ENCODE measurements at places on chromosomes 7 and 10. TPM values are rescaled to one million over a fixed set of nuclear protein-coding genes. Genes with fewer than 3 reads are reported as not detected.

GRCh38 chr7:57205000-57205399 is 72.8 kb upstream of the ZNF479 start:
- H3K4me3 ChIP-seq, result no peak overlapping the region
- H3K4me1 ChIP-seq, result no peaks in the 10 kb centered on the region
- H3K27ac ChIP-seq, result no peak overlapping the region
- H3K27me3 ChIP-seq, result no peaks in the 10 kb centered on the region
- no peak for DNase-seq

Gene CYP3A5
- total RNA-seq, result 0.91 TPM

DNA sequence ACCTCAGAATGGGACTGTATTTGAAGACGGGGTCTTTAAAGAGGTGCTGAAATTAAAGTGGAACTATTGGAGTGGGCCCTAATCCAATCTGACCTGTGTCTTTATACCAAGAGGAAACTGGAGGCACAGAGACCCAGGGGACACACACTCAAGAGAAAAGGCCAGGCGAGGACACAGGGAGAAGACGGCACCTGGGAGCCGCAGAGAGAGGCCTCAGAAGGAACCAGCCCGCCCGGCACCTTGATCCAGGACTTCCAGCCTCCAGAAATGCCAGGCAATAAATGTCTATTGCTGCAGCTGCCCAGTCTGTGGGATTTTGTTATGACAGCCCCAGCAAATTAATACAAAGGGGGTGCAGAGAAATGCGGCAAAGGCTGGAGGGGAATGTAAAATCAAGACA is 10.5 kb downstream of the CARD11 start:
- H3K4me3 ChIP-seq, result no peak overlapping the region
- no peak for DNase-seq
- peaks cover 5% of the 10 kb centered on the region for H3K4me1 ChIP-seq
- H3K27me3 ChIP-seq, result no peaks in the 10 kb centered on the region
- H3K36me3 ChIP-seq, result no peaks in the 10 kb centered on the region

Gene CRTAC1
- total RNA-seq, result 4.0 TPM

Gene GARIN1A
- total RNA-seq, result 0.33 TPM

- no peak overlapping the region for H3K27ac ChIP-seq
- no peak overlapping the region for H3K4me3 ChIP-seq
- H3K36me3 ChIP-seq, result no peaks in the 10 kb centered on the region
- no peak for DNase-seq
- no peaks in the 10 kb centered on the region for H3K27me3 ChIP-seq
Observed at GRCh38 chr10:89029785-89030437, 39.3 kb downstream of the FAS start.

DNA sequence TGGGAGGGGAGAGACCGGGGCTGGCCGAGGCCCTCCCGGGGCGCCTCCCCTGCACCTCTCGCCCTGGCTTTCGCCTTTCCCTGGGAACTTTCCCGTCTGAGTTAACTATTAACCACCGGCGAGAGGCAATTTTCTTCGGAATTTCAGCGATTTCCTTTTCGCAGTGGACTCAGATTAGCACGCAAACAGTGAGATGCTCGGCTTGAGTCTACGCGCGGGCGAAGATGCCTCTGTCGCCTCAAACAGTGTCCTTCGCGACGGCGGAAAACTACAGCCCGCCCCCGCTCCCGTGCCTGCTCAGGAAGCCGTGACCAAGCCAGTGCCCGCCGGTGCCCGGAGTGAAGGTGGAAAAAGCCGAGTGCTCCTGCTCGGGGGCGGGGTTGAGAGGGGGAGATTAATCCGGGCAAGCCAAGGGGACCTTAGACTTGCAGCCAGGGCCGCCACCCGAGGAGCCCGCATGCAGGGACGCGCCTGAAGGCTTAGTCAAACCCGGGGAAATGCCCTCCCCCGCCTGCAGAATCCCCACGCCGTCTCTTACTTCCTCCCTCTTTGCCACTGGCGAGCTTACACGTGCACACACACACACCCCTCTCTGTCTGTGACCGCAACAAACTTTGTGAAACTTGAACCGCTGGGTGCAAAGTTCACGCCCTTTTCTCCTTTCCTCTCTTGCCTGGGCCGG is 14.5 kb upstream of the PAX2 start:
- H3K4me1 ChIP-seq, result peaks cover 33% of the 10 kb centered on the region
- H3K27me3 ChIP-seq, result no peaks in the 10 kb centered on the region
- no peaks in the 10 kb centered on the region for H3K36me3 ChIP-seq

- H3K4me3 ChIP-seq, result no peak overlapping the region
- no peaks in the 10 kb centered on the region for H3K36me3 ChIP-seq
- H3K4me1 ChIP-seq, result no peaks in the 10 kb centered on the region
- H3K27ac ChIP-seq, result no peak overlapping the region
- no peaks in the 10 kb centered on the region for H3K27me3 ChIP-seq
- DNase-seq, result no peak
Observed at GRCh38 chr10:5481121-5481520, 18.2 kb downstream of the CALML5 start.

- H3K4me1 ChIP-seq, result no peaks in the 10 kb centered on the region
- no peak for DNase-seq
- H3K27ac ChIP-seq, result no peak overlapping the region
Observed at GRCh38 chr7:129095258-129095657, 40.3 kb upstream of the TNPO3 start.

Gene HOXA7
- total RNA-seq, result 0.33 TPM

DNA sequence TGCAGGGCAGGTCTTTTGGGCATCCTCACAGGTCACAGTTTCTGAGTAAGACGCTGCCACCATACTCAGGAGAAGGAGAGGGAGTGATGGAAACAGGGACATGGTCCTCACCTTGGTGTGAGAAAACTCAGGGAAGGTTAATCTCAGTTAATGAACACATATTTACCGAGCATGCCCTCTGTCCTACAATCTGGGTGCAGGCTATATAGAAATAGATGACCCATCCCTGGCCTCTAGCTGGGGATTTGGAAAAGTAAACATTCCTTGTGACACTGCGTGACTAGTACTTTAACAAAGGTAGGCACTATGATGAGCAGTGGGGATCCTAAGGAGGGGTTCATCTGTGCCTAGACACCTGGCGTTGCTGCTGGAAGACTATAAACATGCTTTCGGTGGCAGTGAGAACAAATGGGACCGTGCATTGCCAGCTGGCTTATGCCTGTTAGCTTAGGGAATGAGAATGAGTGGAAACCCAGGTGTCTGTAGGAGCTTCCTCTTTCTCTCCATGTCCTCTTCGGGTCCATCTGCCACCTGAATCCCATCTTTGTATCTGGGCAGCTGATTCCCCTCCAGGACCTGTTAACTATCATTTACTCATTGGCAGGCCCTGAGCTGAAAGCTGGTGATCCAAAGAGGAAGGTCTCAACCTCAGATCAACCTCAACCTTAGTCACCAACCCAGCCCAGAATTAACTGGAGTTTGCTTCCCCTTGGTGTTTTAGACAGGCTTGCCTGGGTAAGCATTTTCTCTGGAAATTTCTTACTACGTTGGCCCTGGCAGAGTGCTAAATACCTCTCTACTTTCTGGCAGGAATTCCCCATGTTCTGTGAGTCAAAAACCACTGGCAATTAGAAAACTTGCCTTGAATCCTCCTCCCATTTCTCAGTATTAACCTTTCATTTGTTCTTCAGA is 794 bp downstream of the MBL2 start:
- H3K27ac ChIP-seq, result no peak overlapping the region
- DNase-seq, result peak; percentile 68
- no peaks in the 10 kb centered on the region for H3K4me1 ChIP-seq

GRCh38 chr10:95728526-95728925 is 27.4 kb upstream of the ENTPD1 start:
- H3K4me1 ChIP-seq, result no peaks in the 10 kb centered on the region
- H3K4me3 ChIP-seq, result no peak overlapping the region
- DNase-seq, result no peak

GRCh38 chr7:35797311-35797710 is 3.5 kb upstream of the SEPTIN7 start:
- H3K4me3 ChIP-seq, result no peak overlapping the region
- H3K36me3 ChIP-seq, result no peaks in the 10 kb centered on the region
- no peak overlapping the region for H3K27ac ChIP-seq

GRCh38 chr10:22833781-22834180 is 94.1 kb upstream of the ARMC3 start:
- no peaks in the 10 kb centered on the region for H3K36me3 ChIP-seq
- no peaks in the 10 kb centered on the region for H3K27me3 ChIP-seq
- DNase-seq, result no peak
- no peak overlapping the region for H3K4me3 ChIP-seq
- H3K4me1 ChIP-seq, result no peaks in the 10 kb centered on the region

DNA sequence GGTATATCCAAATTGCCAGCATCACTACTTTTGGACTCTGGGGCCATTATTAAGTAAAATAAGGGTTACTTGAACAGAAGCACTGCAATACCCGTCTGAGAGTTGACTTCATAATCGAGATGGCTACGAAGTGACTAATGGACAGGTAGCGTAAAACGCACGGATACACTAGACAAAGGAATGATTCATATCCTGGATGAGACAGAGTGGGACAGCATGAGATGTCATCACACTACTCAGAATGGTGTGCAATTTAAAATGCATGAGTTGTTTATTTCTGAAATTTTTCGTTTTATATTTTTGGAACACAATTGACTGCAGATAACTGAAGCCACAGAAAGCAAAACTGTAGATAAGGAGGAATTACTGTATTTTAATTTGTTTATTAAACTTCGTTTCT is 421.5 kb upstream of the LRGUK start:
- no peak overlapping the region for H3K27ac ChIP-seq
- no peak overlapping the region for H3K4me3 ChIP-seq
- no peaks in the 10 kb centered on the region for H3K27me3 ChIP-seq
- no peaks in the 10 kb centered on the region for H3K36me3 ChIP-seq
- H3K4me1 ChIP-seq, result peaks cover 6% of the 10 kb centered on the region

DNA sequence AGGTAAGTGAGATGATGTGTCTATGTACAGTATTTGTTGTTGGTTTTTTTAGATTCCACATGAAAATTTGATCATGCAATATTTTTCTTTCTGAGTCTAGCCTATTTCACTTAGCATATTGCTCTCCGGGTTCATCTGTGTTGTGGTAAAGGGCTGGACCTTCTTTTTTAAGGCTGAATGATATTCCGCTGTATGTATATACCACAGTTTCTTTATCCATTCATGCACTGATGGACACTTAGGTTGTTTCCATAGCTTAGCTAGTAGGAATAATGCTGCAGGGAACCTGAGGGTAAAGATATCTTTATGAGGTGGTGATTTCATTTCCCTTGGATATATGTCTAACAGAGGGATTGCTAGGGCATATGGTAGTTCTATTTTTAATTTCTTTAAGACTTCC is 80.8 kb downstream of the FAM107B start:
- no peak for DNase-seq
- no peak overlapping the region for H3K27ac ChIP-seq

- DNase-seq, result no peak
- H3K4me3 ChIP-seq, result peak within 1 kb of the TSS; percentile 46
- peaks cover 36% of the 10 kb centered on the region for H3K4me1 ChIP-seq
- no peaks in the 10 kb centered on the region for H3K36me3 ChIP-seq
- H3K27ac ChIP-seq, result peak within 1 kb of the TSS; percentile 6
Observed at GRCh38 chr7:111090846-111091245, at the start of gene LRRN3. TSS of gene LRRN3 (plus strand) at chr7:111091127. CDS start at chr7:111122773, 31,646 bp downstream.
